BE2C (cell line): ENCODE measurements at places on chromosomes 2 and 18.

DNA sequence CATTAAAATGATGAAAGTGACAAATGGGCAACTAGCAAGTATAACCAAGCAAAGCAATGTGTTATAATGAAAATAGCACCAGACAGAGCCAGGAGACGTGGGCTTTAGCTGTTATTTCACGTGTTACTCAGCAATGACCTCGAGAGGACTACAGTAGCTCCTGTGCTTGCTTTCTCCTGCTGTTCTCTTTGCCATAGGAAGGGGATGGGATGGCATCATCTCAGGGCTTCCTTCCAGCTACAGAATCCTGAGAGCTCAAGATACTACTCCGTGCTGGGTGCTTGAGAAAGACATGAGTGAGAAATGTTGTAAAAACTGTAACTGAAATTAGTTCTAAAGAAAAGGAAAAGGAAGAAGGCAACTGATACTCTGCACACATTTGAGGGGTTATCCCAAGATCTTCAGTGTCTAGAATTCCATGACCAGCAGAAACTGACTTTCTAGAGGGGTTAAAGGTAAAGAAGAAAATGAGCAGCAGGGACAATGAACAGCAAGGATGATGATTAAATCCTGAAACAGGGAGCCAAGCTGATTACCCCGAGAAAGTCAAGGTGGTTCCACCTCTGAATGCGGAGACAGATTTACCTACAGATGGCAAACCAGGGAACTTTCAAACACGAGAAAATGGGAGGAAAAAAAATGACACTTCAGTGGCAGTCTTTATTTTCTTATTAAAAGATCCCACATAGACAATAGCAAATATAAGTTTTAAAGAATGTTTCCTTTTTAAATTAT, 33.4 kb downstream of the GAREM1 start:
- no peak for DNase-seq

DNA sequence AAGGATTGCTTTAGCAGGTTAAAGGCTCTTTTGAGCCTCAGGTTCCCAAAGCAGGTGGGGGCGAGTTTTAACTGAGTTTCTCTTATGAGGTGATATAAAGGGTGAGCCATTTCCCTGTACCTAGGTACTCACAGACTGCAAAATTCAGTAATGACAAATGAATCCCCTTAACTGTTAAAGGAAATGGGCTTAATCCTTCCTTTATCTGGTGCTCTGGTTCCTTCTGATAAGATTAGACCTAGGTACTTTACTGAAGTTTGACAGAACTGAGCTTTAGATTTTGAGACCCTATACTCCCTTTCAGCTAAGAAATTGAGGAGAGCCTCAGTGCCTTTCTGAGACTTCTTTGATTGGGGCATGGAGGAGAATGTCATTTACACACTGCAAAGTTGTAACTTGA, 42.6 kb downstream of the STK17B start:
- DNase-seq, result no peak

DNA sequence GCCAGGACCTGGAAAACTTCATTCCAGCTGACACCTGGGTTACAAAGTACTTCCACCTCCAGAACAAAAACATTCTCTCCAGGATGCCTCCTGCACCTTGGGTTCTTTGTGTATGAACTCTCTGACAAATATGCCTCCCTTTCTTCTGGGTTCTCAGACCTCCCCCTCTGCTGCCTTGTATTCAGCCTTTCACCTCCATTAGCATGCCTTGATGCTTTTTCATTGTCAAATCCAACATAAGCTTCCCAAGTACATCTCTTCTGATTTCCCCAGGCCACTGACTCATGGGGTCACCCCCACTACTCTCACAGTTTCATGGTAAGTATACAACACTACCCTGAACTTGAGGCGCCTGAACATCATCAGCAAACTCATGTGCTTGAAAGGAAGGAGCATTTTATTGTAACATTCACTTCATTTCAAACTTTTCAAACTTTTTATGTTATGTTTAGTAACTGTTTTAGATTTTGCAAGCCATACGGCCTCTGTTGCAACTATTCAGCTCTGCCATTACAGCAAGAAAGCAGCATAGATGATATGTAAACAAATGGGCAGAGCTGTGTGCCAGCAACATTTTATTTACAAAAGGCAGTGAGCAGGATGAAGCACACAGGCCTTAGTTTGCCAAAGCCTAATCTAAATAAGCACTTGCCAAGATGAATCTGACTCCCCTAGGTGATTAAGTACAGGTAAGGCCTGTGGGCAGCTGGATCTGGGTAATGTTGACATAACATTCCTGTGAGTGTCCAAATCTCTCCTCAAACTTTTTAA, 32.5 kb upstream of the MRPS9 start:
- DNase-seq, result no peak

- no peak for DNase-seq
Measured at GRCh38 chr2:201971531-201972228, 62.0 kb upstream of the FZD7 start.

- no peak for DNase-seq
Measured at GRCh38 chr2:112927745-112928144, 16.8 kb downstream of the IL37 start.

GRCh38 chr2:155633060-155633839, 699.3 kb downstream of the NR4A2 start:
- no peak for DNase-seq

DNA sequence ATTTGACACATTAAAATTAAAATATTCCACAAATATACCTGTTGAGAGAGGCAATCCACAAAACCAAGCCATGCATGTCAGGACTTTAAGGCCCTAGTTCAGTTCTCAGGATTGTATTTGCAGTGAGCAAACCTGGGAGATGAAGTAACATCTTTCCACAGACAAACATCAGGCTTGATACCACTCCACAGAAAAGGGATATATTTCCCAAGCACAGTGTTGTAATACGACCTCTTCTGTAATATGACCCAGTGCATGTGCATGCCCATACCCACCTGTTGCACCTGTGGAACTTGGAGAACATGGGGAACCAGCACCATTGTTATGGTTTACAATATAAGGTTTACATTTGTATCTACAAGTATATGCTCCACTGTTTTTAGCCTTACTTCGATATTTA, 184.0 kb downstream of the PDE11A start:
- DNase-seq, result no peak

- no peak for DNase-seq
Measured at GRCh38 chr2:78910376-78910775, 115.1 kb upstream of the REG3G start.

- no peak for DNase-seq
Measured at GRCh38 chr2:176156807-176157498, at the start of gene HOXD3. TSS of gene HOXD3 (plus strand) at chr2:176157307. CDS start at chr2:176169115, 11,808 bp downstream.

GRCh38 chr2:144343145-144343544, 176.8 kb downstream of the ZEB2 start:
- DNase-seq, result no peak

DNA sequence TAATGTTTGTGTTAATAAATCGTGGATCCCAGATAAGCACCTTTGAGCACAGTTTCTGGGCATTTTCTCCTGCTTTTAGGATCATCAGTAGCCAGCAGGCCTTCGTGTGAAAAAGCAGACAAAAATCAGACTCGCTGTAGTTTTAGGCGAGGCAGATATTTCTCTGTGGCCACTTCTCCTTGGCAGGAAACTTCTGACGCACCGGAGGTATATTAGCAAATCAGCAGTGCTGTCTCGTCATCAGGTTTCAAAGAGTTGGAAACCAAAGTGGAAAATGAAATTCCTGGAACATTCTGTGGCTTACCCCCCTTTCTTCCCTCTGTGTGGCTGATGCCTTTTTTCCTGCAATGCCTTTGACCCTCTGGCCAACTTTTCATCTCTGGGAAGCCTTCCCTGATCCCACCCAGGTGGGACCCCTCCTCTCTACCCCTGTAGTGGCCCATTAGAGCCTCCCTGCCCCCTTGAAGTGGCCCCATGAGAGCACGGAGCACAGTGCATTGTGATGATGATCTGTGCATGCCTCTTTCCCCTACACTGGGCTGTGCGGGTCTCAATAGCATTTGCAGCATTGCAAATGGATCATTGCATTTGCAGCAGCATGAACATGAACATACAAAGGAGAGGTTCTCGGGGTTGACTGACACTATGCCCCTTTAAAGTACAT, 93.3 kb downstream of the RNF144A start:
- DNase-seq, result no peak
